ENCODE measurements at places on chromosomes 13 and 19.

- DNase-seq = no peak
These were observed 11.9 kb upstream of the SMG9 start for GRCh38 chr19:43766755-43767043.

GRCh38 chr19:48123907-48124651 lies 13.5 kb upstream of the PLA2G4C start:
- peak; percentile 72 for DNase-seq

- DNase-seq = peak; percentile 31
These were observed 324.0 kb downstream of the GPC5 start for GRCh38 chr13:91722267-91722884.

GRCh38 chr19:44260343-44260681 lies 626 bp downstream of the ZNF233 start:
- DNase-seq = no peak

GRCh38 chr19:18045307-18046050 lies 37.5 kb downstream of the ARRDC2 start:
- no peak for DNase-seq

DNA sequence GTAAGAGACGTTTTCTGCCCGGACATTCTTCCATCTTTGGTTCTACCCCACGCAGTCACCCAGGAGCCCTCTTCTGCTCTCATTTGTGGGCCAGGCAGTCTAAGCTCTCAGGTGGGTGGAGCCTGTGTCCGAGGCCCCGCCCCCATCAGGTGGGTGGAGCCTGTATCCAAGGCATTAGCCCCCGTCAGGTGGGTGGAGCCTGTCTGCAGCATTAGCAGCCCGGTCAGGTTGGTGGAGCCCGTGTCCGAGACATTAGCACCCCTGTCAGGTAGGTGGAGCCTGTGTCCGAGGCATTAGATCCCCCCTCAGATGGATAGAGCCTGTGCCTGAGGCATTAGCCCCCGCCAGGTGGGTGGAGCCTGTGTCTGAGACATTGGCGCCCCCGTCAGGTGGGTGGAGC lies 45.5 kb upstream of the C13orf46 start:
- no peak for DNase-seq

GRCh38 chr19:6070720-6071485 lies 39.4 kb downstream of the RFX2 start:
- no peak for DNase-seq

- no peak for DNase-seq
These were observed 304.7 kb downstream of the ENOX1 start for GRCh38 chr13:43482026-43482425.

DNA sequence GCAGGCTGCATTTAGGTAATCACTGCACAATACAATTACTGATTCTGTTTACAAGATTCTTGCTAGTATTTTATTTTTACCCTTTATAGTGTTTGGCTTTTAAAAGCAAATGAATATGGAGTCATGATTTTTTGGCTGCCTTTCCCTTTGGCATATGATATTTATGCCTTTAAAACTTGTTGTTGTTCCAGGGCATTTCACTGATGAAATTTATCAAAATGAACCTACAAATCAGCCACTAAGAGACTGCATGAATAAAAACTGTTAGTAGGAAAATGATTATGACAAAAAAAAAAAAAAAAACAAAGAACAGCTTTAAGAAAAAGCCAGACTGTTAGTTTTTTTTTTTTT lies 2.6 kb downstream of the CPB2 start:
- no peak for DNase-seq

GRCh38 chr13:19618977-19619376 lies 14.5 kb upstream of the MPHOSPH8 start:
- DNase-seq = no peak

- DNase-seq = peak; percentile 38
These were observed 575.8 kb downstream of the DACH1 start for GRCh38 chr13:71290963-71291841.

GRCh38 chr13:104943331-104943730 lies 1592.1 kb downstream of the EFNB2 start:
- no peak for DNase-seq

DNA sequence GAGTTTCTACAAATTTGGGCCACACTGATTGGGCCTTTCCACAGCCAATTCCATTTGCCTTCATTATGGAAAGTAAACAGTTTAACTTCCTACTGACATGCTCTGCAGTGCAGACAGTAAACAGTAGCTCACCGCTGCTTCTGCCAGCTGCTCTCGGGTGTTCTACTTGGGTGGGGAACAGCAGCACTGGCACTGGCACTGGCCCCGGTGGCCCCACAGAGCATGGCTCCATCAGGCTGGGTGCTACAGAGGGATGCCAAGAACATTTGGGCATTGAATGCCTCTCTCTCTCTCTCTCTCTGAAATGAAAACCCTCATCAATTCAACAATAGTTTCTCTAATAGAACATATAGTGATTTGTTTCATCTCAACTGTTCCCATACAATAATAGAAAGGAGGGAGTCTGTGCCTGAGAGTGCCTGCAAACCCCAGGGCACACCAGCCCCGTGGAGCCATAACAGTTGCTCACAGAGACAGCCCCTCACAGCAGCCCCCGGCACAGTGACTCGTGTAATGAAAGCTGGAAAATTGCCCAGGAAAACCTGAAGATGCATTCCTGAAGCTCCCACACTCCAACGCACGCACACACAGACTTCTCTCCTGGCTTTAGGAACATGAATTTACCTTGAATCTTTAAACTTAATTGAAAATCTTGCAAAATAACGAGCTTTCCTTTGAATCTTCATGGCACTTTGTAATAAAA lies 38.2 kb upstream of the GJB6 start:
- DNase-seq = no peak

DNA sequence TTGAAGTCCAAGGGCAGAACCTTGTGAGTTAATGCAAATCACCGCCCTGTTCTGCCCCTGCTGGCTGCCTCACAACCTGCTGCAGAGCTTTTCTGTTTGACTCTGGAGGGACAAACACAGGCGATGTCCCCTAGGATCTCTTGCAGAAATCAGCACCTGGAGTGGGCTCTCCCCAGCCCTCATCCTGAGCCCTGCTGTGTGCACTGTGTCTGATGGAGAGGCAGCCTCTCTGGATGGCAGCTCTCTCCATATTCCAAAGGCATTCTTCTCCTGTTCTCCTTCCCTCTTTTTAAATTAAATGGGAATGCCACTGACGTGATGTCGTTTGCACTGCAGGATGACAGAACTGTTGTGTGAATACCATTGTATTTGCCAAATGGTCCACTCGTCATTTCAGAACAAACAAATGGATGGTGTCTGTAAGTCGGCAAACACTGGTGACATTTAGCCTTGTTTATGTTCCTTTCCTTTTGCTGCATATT lies 184.1 kb downstream of the ZNF536 start:
- peak; percentile 91 for DNase-seq

GRCh38 chr19:19495614-19496603 lies 19.4 kb downstream of the TSSK6 start:
- DNase-seq = no peak

DNA sequence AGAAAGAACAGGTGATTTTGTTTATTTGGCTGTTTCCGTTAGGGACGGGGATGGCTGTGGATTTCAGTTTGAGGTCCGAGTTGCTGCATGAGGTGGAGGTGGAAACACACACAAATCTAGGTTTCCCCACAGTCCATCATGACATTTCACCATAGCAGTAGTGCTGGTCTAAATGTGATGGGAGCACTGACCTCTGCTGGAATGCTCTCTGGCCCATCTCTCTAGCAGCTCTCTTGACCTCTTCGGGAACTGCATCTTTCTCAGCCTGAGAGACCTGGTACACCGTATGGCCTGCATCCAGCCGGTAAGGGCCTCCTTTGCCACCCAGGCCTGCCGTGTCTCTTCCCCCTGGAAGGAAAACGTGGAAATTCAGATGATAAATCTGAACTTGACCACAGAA lies 154.0 kb downstream of the RGCC start:
- peak; percentile 63 for DNase-seq

GRCh38 chr13:31045286-31046081 lies 113.0 kb downstream of the TEX26 start:
- no peak for DNase-seq

DNA sequence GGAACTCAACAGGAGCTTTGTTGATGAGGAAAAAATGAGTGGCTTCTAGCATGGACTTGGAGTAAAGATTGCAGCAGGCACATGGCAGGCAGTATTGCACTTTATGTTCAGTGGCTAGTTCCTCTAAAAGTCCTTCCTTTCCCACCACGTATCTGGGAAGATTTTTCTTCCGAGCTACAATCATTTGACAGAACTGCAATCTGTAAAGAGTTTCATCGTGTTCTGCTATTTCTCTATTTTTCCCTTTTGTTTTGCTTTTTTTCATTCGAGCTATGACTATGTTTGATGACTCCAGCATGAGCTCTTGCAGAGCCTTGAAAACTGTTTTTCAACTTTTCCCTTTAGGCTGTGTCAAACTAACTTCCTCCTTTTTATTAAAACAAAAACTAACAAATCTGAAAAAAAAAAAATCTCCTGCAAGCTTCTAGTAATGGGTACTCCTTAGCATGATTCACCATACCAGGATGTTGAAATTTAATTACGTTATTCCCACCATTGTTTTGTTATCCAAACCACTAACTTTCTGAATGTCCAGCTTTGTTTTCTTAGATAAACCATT lies 12.3 kb downstream of the CLDN10 start:
- no peak for DNase-seq

DNA sequence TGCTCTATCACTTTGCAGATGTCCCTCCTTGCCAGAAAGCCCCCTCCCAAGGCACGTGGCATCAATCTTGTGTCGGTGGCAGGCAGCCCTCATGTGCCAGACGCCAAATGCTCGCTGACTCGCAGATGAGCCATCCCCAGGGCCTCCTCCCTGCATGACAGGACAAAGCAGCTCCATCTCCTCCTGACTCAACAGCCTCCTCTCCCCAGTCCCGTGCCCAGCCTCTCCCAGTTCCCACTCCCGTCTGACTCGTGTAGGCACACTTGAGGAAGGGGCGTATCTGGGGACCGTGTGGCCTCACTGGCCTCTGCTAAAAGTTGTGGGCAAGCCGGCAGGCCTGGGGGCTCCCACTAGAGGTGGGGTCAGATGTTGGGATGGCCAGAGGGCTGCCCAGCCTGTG lies 133.6 kb downstream of the STK24 start:
- no peak for DNase-seq

GRCh38 chr19:47663911-47664771 lies 49.1 kb upstream of the EHD2 start:
- DNase-seq = peak; percentile 71

DNA sequence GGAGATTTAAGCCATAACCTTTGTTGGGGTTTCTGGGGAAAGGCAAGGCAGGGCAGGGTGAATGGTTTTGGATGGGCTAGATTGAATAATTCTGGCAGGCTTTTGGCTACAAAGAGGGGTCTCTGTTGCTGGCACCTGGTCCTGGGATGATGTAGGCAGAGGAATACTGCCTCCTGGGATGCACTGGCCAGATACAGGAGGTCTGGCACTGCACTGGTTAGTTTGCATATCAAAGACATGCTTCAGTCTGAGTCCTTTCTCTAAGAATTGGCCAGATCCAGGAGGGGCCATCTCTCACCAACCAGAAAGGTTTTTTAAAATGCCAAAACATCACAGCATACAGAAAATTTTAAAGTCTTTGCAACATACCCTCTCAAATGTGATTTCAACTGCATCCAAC lies 8.0 kb upstream of the MEDAG start:
- DNase-seq = no peak

DNA sequence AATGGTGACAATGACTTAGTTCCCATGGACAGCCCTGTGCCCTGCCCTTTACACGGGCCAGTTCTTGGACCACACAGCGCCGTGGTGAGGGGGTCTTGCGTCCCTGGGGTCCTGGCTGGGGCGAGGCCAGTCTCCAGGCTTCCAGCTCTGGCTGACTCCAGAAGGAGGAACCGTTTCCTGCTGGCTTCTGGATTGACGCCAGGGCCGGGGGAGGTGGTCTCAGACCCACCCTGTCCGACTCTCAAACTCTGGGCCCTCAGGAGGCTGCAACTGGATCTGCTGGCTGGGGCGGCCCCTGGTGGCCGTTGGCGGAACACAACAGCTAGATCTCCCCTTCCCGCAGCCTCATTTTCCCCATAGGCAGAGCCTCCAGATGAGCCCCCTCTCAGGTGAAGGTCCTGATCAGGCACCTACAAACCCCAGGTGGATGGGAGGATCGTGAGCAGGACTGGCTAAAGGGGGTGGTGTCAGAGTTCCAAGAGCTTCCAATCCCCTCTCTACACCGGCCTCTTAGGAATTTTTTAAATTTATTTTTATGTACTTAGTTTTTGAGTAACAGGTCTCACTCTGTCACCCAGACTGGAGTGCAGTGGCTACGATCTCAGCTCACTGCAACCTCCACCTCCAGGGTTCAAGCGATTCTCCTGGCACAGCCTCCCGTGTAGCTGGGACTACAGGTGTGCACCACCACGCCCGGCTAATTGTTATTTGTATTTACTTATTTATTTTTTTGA lies 8.0 kb downstream of the CCDC194 start:
- DNase-seq = no peak

DNA sequence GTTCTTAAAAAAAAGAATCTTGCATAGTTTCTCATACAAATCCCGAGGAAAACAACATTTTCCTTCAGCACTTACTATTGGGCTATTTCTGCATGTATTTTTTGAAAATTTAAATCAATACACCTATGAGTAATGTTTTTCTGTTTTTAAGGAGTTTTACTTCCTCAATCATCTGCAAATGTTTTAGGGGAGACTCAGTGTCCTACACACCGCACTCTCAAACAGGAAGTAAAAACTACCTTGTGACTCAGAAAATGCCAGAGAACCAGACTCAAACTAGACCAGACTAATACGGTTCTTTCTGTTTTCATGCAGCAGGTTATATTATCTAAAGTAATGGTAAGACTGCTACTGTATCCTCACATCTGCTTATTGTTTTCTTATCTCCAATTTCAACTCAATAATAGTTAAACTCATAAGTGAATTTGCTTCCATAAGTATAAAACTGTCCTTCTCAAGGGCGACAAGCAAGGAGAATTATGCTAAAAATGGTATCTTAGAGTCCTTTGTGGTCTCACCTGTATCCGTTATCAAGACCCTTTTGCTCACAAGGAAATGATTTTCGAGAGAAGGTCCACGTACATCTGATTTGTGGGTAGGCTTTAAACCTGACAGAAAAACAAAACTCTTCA lies 52.5 kb downstream of the FLT3 start:
- no peak for DNase-seq

DNA sequence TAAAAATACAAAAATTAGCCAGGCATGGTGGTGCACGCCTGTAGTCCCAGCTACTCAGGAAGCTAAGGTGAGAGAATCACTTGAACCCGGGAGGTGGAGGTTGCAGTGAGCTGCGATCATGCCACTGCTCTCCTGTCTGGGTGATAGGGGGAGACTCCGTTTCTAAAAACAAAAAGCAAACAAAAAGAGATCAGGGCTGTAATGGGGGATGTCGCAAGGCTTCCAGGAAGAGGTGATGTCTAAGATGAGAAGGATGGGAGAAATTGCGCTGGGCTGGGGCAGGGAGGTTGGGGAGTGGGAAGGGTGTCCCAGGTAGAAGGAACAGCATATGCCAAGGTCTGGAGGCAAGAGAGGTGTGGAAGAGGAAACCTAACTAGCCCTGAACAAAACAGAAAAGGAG lies 36.1 kb downstream of the PTPRS start:
- no peak for DNase-seq

DNA sequence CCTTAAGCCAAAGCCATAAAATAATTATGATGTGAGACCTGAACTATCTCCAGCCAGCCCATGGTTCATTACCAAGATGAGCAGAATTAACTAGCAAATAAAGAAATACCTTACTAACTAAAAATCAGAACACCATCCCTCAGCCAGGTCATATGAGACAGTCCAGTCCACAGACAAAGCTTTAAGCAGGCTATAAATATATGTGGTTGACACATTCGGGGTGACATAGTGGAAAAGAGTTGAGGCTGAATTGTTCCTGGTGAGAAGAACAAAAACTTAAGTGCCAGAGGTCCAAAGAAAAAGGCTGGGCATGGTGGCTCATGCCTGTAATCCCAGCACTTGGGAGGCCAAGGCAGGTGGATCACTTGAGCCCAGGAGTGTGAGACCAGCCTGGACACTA lies 30.9 kb downstream of the ENOX1 start:
- no peak for DNase-seq
